Stimulated activated CD8-positive, alpha-beta memory T cell treated with anti-CD3 and anti-CD28 coated beads, Interleukin-7, amount 100 ng/mL, for 1 hour (primary cell): ENCODE measurements at places on chromosomes 13 and 19.

- no peak for DNase-seq
These were observed at the start of gene PRR12 for GRCh38 chr19:49590971-49591730. Gene PRR12 (plus strand): TSS chr19:49591182. CDS start chr19:49591655, 473 bp downstream.

DNA sequence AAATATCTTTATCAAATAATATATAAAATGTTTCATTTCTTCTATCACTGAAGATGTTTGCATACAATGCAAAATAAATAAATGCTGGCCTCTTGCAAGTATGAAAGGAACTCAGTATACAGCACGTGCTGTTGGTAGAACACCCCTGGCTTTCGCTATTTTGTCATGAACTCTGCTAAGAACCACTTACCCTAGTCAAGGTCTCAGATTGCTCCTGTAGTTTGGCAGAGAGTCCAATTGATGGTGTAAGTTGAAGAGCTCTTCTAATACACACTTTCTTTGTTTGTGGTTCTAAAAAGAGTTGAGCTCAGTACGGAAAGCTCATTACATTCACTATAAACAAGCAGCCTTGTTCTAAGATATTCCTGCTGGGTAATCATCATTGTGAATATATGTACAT is 1258.9 kb downstream of the EFNB2 start:
- DNase-seq = no peak

DNA sequence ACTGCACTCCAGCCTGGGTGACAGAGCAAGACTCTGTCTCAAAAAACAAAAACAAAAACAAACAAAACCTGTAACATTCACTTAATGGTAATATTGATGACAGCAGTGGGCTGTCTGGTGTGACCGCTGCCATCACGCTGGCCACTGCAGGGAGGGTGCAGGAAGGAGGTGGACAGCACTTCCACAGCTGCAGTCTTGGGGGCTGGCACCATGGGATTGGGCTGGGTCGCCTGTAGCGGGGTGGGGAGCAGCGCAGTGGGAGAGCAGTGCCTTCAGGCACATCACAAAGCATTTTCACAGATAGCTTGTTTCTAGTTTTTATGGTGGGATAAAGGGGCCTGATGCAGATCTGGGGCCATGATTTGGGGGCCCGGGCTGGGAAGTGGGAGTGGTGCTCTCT is 5.3 kb downstream of the IGFL4 start:
- no peak for DNase-seq

- no peak for DNase-seq
These were observed 107.7 kb upstream of the C1QTNF9B start for GRCh38 chr13:24004971-24005370.

DNA sequence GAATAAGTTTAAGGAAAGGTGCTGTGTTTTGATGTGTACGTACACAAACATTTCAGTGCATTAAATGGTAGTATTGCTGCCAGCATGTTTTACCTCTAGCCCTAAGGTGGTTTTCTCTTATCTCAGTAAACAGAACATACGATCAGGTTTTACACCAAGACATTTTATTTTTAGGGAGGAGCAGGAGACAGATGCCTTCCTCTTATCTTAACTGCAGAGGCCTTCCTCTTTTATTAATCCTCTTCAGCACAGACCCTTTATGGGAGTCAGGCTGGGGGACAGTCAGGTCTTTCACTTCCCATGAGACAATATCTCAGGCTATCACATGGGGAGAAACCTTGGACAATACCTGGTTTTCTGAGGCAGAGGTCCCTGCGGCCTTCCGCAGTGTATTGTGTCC is 14.9 kb upstream of the ZNF611 start:
- DNase-seq = no peak

- no peak for DNase-seq
These were observed 460.0 kb downstream of the COG6 start for GRCh38 chr13:40115426-40115825.

DNA sequence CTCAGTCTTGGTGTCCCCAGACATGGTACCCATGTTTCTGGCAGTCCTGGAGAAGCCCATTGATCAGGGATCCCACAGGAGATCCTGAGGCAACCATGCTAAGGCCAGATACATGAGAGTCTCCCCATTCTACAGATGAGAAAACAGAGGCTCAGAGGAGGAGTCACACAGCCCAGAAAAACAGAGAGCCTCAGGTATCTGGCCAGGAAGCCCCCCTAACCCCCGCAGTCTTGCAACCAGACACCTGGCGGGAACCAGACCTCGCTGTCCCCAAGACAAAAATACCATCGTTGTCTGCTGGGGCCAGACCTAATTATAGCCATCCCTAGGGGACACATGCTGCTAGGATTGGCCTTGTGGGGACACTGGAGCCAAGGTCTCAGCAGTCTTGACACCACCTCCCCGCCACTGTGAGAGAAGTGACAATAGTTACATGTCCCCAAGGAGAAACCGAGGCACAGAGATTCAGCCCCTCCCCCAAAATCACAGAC is 1.6 kb upstream of the PDE4C start:
- DNase-seq = no peak

DNA sequence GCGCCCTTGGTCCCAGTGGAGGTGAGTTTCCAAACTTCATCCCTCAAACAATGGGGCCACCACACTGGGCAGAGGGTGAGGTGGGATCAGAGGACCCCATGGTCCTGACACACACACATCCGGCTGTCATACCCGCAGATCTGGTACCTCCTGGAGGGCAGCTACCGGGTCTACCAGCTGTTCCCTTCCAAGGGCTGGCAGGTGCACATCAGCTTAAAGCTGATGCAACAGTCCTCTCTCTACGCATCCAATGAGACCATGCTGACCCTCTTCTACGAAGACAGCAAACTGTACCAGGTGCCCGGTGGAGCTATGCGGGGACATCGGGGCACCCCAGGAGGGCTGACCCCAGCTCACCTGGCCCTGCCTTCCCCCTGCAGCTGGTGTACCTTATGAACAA is 14.0 kb upstream of the PSMD8 start:
- no peak for DNase-seq

GRCh38 chr13:110359840-110360301 is 52.8 kb downstream of the COL4A2 start:
- DNase-seq = no peak

GRCh38 chr19:18194554-18195238 is 1.7 kb downstream of the MPV17L2 start:
- no peak for DNase-seq

- DNase-seq = no peak
These were observed 108.6 kb downstream of the AKAP11 start for GRCh38 chr13:42380420-42381164.

DNA sequence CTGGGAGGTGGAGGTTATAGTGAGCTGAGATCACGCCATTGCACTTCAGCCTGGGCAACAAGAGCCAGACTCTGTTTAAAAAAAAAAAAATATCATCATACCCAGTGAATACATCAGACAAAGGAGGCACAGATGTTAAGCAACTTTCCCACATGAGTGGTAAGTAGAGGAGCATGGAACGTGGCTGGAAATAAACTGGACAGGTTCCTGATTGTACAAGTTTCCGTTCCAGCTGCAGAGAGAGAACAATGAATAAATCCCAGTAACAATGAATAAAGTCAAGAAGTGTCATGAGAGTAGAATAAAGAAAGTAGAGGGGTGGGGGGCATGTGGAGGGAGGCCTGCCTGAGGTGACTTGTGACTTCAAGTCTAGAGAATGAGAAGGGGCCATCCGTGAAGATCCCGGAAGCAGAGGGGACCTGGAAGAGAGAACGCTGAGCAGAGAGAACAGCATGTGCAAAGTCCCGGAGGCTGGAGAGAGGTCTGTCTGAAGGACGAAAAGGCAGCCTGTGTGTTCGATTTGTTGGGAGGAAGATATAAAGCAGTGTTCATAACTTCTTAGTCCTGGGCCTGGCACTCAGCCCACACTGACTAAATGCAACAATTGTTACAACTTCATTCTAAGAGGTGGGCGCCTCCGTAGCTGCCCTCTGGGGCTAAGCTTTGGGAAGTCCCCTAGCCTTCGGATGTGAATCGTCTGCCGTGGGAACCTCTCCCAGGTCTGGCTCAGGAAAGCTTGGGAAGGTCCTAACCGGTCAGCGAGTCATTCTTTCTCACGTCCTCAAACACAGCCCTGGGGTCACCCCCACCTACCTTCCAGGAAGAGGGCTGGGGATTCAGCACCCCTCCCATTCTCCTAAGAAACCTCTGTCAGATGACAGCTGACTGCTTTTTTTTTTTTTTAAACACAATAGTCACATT is 15.3 kb upstream of the ARHGEF18 start:
- DNase-seq = no peak

GRCh38 chr13:74003374-74003773 is 130.8 kb downstream of the KLF12 start:
- no peak for DNase-seq

- no peak for DNase-seq
These were observed 7.0 kb upstream of the TLE6 start for GRCh38 chr19:2970201-2970835.

DNA sequence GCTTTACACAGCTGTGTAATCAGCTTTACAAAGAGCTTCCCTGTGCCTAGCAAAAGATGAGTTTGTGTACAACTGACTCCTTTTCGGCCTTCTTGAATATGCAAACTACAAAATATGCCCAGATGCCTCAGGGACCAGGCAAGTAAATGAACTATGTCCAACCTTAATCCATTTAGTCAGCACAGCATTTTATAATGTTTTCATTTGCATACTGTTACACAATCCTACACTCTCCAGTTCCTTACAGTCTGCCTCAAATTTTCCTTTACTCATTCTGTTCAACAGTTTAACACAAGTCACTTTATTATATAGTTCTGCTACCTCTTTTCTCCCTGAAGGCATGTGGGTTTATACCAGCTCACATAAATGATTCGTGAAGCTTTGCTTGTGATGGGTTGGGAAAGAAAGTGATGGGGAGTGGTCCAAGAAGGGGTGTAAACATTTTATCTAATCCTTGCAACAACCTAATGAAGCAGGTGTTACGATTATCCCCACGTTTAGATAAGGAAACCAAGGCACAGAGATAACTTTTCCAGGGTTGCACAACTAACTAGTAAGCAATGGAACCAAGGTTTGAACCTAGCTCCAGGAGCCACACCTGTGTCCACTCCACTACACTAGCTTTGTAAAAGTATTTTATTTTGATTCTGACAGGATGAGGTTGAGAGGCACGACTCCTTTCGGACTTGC is 3.3 kb upstream of the USP12 start:
- DNase-seq = no peak

DNA sequence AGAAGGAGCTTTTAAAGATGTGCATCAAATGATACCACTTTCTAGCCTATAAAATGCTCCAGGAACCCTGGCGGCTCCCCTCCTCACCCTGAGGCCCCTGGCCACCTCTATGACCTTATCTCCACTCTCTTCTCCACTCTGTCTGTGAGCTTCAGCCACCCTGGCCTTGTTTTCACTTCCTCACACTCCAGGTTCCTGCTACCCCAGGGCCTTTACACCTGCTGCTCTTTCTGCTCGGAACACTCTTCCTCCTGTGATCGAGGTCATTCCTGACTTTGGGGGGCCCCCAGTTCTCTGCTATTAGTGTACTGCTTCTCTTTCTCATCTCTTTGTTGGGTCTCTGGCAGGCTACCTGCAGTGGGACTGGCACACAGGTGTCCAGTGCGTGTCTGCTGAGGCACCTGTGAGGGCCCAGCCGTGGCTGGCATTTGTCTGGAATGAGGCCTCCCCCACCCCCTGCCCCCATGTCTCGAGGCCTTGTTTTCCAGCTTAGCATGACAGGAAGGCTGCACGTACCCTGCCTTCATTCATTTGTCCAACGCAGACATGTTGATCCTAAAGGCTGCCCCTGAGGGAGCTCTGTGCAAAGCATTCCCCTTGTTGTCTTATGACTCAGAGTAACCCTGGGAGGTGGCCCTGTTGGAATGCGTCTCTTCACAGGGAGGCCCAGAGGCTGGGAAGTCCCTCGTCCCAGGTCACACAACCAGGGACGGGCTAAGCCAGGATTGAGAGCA is 2.3 kb downstream of the DDA1 start:
- no peak for DNase-seq

DNA sequence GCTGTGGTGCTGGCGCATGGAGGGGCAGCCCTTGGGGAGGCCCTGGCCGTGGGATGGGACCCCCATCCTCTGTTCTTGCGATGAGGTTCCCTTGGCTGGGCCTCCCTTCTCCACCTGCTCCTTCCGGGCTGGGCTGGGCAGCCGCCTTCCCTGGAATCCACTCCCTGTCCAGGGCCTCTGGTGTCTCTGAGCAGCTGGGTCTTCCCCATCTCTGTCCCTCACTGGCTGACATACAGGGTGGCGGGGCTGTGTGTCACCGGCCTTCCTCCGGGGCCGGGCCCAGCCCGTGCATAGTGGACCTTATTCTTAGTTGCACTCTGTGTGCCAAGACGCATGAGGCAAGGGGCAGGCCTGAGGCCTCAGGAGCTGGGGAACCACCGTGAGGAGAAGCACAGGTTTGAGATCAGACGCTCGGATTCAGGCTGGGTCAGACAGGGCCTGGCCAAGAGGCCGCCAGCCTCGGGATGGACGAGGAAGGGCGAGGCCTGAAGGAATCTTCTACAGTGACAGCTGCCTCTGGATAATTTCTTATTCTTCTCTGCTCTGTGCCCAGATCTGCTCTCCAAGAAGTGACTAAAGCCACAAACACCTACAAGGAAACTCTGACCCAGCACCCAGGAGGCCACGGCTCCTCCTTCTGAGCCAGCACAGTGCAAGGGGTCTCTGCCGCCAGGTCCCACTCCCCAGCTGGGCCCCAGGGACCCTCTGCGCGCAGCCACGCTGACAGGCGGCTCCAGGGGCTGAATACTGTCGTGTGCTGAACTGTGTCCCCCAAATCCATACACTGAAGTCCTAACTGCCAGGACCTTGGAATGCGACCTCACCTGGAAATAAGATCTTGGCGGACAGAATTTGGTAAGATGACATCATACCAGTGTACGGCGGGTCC is 11.0 kb downstream of the SGTA start:
- DNase-seq = no peak

DNA sequence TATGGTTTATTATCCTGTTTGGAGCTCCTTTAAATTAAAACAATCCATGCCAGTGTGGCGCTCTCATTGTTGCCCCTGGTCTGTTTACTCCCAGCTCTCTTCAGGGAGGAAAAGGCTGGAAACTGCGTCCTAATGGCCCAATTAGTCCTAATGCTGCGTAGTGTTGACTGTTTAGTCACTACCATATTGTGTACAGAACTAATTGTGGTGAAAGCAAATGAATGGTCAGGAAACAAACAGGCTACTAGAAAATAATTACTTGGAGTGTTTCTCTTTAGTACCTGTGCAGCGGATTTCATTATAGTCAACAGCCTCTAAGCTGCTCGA is 54.5 kb upstream of the MTIF3 start:
- no peak for DNase-seq

DNA sequence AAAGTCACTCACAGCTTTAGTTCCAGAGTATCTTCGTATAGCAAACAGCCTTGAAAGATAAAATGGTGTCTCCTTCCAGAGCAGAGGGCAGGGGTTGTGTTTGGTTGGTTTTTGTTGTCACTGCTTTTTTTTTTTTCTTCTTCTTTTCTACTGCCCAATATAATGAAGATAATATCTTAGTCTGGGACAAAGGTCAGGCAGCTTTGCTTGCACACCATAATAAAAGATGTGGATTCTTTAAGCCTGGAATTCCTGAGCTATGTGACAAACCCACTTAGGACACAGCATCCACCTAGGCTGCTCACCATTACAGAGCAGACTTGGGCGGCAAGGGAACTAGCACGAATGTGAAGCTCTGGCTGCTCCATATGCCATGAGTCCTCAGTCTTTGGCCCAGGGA is 165.6 kb upstream of the MIR17HG start:
- DNase-seq = no peak

- DNase-seq = no peak
These were observed 329.9 kb downstream of the SLITRK6 start for GRCh38 chr13:85469320-85469719.
